ENCODE measurements at places on chromosomes 5 and 9.

- no peak for DNase-seq
Observed at GRCh38 chr5:52895075-52895474, 94.1 kb upstream of the ITGA2 start.

GRCh38 chr5:133969654-133970324 lies 1.4 kb upstream of the C5orf15 start:
- DNase-seq, result no peak

DNA sequence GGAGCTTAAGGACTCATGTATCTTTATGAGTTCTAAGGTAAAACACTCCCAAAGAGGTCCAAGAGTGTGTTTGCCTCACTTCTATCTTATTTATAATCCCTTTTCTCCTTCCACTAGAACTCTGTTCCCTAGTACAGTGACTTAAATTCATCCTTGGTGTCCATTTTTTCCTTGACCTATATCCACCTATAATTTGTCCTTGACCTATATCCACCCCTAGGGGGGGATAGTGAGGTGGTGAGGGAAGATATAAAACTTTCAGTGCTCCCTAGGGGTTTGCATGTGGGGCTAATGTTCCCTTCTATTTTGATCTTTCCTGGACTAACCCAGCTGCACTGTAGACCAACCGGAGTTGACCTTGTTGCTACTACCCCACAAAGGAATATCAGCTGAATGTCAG lies 83.5 kb upstream of the GNAQ start:
- DNase-seq, result no peak

GRCh38 chr9:115997923-115998322 lies 155.7 kb upstream of the PAPPA start:
- DNase-seq, result no peak

GRCh38 chr5:120396186-120396585 lies 67.9 kb upstream of the PRR16 start:
- no peak for DNase-seq

GRCh38 chr5:109689740-109690241 lies at the start of gene MAN2A1:
TSS of gene MAN2A1 (plus strand) at chr5:109689927. CDS start at chr5:109690418, 491 bp downstream.
- DNase-seq, result no peak

- no peak for DNase-seq
Observed at GRCh38 chr9:133739408-133740280, 1.5 kb upstream of the SARDH start.

DNA sequence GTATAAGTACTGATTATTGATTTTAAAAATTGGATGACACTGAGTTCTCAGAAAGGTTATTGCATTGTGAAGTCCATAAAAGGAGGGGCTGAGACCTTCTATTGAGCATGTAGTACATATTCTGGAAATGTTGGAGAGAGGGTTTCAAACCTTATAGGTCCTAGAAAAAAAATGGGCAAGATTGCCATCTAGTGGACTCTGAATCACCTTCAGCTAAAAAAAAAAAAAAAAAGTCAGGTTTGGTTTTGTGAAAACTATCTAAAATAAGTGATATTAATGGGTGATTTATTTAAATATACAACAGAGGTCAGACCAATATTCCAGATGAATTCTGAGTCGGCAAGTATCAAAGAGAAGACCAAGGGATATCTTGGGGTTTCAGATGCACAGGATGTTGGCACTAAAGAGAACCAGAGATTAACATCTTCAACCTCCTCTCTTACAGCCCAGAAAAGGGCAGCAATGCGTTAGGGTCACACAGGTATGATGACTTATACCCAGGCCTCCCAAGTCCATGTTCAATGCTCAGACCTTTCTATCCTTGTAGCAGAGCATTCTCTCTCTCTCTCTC lies 109.8 kb upstream of the NMUR2 start:
- peak; percentile 1 for DNase-seq

- no peak for DNase-seq
Observed at GRCh38 chr9:15249042-15249818, 57.8 kb downstream of the TTC39B start.

DNA sequence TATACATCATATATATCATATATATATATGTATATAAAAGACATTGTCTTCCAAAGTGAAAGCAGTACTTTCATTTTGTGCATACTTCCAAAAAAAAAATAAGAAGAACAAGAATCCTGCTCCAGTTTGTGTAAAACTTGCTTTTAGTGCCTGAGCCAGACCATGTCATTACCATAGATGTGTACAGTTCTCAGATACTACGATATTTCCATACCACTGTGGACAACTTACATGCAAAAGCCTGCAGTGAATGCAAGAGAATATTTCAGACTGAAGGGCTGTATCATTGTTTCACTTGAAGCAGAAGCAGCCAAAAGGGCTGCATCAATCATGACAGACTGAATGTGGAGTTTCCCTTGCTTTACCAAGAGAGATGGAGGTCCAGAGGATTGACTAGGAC lies 72.6 kb upstream of the CYLC2 start:
- DNase-seq, result no peak

DNA sequence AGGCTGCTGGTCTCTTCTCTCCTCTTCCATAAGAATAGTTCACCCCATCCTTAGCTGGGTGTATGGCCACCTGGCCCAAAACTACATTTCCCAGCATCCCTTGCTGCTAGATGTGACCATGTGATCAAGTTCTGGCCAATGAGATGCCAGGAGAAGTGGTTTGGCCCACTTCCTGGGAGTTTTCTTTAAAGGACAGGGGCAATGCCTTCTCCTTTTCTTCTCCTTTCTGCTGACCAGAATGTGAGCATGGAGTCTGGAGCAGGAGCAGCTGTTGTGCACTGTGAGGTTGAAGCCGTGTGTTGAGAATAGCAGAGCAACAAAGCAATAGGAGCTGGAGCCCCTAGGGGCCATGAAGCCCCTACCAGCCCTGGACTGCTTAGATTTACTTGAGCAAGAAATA lies 36.8 kb downstream of the C9orf50 start:
- no peak for DNase-seq

DNA sequence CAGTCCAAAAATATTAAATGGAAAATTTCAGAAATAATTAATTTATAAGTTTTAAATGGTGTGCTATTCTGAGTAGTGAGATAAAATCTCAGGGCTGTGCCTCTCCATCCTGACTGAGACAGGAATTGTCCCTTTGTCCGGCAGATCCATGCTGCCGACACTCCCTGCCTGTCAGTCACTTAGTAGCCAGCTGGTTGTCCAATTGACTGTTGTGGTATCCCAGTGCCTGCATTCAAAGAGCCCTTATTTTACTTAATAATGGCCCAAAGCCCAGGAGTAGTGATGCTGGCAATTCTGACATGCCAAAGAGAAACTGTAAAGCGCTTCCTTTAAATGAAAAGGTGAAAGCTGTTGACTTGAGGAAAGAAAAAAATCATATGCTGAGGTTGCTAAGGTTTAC lies 157.5 kb downstream of the ENC1 start:
- no peak for DNase-seq

DNA sequence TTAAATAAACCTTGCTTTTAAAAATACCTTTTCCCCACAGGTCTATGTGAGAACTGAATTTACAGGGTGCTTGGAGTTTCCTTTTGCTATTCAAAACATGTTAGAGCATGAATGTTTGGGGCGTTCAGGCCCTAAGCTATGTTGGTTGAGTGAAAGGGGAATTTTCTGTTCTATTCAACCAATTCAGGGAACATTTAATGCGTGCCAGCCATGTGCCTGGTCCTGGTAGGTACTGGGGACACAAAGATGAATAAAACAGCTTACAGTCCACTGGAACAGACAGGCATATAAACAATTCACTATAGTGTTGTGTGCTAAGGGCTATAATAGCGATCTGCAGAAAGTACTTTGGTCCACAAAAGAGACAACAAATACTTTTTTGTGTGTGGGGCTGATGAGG lies 108.5 kb downstream of the ZSWIM6 start:
- no peak for DNase-seq

- DNase-seq, result no peak
Observed at GRCh38 chr9:75937521-75938258, 47.2 kb downstream of the PCSK5 start.

GRCh38 chr9:1554081-1555035 lies 460.8 kb upstream of the SMARCA2 start:
- no peak for DNase-seq

DNA sequence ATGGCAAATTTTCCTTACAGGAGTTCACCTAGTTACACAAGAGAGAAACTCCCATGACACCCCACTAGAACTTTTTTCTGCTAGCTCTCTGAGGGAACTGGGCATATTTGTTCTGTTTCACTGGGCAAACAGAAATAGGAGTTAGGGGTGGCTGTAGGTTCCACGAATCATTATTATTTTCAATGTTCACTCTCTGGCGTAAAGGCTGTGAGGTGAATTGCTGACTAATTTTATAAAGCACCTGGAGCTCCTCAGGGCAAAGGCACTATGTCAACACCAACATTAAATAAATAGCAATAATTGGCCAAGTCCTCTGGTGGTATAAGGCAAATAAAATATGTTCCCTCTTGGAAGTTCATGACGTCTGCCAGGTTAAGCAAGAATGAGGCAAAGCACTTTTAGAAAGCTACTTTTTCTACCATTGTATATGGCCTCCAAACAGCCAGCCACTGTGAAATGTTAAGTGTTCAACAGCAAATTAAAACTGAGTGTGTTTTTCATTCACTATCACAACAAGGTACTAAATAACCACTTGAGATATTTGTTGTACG lies 344.6 kb downstream of the PDE4D start:
- DNase-seq, result peak; percentile 42

DNA sequence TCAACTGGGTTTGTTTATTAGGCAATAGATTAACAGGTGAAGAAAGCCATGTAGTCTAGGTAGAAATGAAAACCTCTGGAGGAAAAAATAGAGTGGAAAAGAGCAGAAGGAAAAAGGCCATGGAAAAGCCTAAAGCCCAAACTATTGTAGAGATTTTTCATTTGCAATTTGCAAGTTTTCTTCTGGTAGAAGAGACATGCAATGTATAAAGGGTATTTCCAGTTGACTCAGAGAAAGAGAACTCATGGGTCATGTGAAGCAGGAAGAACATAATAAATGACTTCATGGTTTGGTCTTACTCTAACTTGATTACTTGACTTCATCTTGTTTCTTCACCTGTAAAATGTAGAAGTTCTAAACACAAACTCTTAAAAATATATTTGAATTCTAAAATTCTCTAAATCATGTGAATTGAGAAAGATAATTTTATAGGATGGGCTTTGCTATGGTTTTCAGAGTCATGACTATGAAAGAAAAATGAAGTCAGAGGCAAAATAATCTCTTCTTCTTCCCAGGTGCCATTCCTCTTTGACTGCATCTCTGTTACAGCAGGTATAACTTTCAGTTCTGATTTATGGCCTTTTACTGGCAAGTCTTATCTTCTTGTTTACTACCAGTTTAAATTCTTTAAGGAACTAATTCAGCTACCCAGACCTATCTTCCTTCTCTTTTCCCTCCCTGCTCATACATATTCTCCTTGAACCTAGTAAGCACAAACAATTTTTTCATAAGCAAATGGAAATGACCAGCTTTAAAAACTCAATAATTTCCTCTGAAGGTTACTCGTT lies 47.7 kb upstream of the TMC1 start:
- no peak for DNase-seq

GRCh38 chr9:99474186-99474585 lies 252.1 kb downstream of the SEC61B start:
- DNase-seq, result no peak

DNA sequence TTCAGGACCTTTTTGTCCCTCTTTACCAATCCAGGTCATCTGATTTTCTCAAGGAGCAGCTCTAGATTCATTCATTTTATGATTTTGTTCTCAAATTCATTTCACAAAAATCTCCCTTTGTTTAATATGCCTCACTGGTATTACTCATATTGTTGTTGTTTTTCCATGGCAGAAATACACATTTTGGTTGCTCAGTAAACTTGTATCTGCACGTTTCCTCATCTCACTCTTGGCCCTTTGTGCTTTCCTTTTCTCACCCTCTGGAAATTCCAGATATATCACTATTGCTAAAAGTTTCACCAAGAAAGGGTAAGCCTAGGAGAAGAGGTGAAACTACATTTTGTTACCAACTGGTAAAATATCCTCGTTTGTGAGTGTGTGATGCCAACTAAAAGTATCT lies 14.8 kb downstream of the ASPN start:
- DNase-seq, result no peak

- DNase-seq, result no peak
Observed at GRCh38 chr5:61559146-61559545, 227.1 kb downstream of the ZSWIM6 start.

DNA sequence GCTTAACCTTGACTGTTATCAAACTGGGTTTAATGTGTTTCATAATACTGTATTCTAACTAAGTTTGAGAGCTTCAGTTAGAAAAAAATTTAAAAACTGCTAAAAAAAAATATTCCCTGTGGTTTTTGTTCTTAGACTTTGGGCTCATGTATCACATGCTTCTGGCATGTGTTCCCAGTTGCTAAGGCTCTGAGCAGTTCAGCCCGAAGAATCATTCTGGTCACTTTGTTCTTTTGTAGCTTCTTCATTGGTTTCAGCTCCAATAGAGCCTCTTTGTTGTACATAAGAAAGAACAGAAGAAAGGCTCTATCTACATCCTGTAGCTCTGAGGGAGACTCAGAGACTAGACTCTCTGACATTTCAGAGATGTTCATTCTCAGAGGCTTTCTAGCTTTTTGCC lies 25.6 kb downstream of the KCNN2 start:
- no peak for DNase-seq

DNA sequence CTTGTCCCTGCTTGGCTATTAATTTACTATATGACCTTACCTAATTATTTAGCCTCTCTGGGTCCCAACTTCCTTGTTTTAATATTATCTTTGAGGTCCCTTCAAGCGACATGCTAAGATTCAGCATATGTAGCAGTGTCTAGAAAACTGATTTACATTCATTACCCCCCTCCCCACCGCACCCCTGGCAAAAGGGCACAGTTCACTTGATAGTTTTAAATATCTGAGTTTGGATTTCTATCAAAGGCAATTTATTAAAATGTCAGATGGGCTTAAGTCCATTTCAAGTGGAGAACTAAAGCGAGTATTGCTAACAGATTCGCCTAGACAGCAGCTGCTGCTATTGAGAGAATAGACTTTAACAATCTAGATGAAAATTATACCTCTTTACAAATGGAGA lies 3.9 kb downstream of the CEMIP2 start:
- DNase-seq, result no peak

- DNase-seq, result no peak
Observed at GRCh38 chr5:142613271-142613671, 72.6 kb downstream of the FGF1 start.

DNA sequence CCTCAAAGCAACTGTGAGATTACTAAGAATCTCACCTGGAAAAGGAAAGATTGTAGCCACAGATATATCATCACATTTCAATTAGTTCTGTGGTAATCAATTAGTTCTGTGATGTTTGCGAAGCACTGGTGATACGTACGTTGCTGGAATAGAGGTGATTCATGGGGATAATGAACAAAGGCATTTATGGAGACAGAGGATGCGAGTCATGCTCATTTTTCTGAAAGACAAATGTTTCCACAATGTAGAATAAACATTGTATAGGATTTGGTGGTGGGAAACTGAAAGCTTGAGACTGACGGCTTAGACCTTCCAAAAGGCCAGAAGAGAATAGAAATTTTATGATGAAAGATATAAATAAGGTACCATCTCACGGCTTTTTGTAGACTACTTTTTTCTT lies 507.3 kb upstream of the TYRP1 start:
- no peak for DNase-seq

All from NCI-H1092 (cell line).